ENCODE measurements at places on chromosomes 5 and 9.

DNA sequence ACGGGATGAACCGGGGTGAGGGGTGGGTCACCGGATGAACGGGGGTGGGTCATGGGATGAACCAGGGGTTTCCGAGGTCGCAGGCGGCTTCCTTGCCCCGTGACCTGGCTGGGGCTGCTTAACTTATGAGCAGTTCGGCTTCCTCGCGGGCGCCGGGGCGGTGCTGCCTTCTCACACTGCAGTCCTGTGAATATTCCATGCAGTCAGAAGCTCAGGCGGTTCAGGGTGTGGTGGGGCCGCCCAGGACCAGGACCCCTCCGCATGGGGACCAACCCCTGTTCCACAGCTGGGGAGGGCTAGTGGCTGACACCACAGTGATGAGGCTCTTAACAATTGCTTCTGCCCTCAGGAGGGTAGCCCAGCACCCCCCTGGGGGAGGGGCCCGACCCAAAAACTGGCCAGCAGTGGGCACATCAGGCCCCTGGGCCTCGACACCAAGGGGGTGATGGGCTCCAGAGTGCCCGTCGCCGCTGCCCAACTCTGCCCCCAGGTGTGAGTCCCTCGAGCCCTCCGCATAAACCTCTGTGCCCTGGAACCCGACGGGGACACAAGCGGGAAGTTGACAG, 30.9 kb upstream of the SLC9A3 start:
- DNase-seq: no peak

DNA sequence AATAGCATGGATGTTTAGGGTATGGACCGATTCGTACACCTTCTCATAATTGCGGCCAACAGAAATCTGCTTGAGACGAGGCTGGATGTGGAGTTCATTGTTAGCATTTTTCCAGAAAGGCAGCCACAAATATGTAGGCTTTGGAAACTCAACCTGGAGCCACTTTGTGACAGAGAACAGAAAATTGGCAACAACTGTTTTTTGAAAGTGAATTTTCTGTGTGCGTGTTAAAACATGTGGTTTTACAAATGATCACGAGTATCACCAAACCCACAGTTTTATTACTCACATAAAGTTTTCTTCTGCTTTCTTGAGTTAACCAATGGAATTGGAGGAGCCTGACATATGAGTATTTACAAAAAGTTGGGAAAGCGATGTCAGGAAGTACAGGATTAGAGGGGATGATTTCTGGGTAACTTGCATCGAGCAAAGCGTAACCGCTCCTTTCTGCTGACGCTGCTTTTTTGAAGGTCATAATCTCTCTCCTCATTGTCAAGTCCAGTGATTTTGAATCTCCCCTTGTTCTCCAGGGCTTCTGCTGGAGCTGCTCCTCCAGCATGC, 138.5 kb upstream of the TAF11L2 start:
- no peak for DNase-seq

DNA sequence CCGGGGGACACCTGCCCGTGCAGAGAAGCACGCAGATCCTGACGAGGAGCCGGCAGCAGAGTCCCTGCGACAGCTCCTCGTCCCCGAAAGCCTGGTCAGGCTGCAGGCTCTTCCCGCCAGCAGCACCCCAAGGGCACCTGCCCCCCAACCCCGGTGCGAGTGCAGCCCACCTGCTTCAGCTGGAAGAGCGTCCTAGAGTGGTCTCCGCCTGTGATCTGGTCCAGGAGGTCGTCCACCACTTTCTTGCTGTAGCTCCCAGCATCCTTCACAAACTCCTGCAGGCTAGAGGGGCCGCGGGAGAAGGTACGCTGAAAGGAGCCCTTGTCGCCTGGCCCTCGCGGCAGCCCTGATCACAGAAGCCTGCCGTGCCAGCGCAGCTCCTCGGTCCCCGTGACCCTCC, 16.7 kb downstream of the BRD9 start:
- DNase-seq: no peak

GRCh38 chr5:114250536-114250935, 111.3 kb upstream of the KCNN2 start:
- DNase-seq: no peak

- no peak for DNase-seq
Observed at GRCh38 chr9:34995670-34996060, 6.1 kb downstream of the DNAJB5 start.

- DNase-seq: no peak
Observed at GRCh38 chr5:118236108-118236849, 752.1 kb downstream of the DTWD2 start.

GRCh38 chr9:126682113-126682810, 68.5 kb downstream of the LMX1B start:
- DNase-seq: no peak

- DNase-seq: no peak
Observed at GRCh38 chr5:1121044-1121443, 9.2 kb upstream of the SLC12A7 start.

DNA sequence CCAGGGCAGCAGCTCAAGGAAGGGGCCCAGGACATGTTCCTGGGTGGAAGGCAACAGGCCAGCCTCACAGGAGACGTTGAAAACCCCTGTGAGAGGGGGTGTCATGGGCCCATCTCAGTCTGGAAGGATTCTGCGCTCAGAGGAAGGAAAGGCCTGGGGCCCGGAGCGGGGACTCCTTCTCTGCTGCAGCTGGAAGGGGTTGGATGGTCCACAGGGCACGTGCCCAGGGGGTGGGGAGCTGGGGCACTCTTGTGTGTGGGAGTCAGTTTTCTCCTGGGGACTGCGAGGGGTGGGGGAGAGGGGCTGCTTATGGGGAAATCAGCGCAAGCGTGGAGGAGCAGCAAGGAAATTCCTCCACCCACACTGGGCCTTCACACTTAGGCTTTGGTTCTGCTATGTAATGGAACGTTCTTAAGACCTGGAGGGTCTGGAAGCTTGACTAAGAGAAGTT, 2.9 kb upstream of the LPCAT1 start:
- no peak for DNase-seq

DNA sequence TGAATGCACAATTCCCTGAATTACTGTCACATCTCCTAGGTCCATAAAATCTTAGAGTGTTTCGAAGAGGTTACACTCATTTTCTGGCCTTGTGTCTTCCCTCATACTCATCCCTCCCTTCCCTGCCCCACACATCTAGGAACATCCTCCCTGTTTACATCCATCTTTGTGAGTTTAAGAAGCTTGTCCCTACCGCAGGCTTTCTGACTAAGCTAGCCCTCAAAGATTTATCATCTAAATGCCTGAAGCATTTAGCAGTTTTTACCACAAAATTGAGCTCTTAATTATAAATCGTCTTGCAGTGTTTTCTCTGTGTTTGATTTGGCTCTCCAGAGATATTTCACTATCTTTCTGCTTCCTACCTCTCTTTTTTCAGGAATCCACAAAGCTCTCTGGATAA, 374.8 kb downstream of the KIAA0825 start:
- no peak for DNase-seq

DNA sequence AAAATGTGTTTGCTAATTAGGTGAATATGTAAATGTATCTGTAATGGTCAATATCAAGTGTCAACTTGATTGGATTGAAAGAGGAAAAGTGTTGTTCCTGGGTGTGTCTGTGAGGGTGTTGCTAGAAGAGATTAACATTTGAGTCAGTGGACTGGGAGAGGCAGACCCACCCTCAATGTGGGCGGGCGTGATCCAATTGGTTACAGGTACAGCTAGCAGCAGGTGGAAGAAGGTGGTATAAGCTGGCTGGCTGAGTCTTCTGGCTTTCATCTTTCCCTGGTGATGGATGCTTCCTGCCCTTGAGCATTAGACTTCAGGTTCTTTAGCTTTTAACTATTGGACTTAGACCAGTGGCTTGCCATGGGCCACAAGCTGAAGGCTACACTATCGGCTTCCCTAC, 779.0 kb upstream of the CTNND2 start:
- no peak for DNase-seq

DNA sequence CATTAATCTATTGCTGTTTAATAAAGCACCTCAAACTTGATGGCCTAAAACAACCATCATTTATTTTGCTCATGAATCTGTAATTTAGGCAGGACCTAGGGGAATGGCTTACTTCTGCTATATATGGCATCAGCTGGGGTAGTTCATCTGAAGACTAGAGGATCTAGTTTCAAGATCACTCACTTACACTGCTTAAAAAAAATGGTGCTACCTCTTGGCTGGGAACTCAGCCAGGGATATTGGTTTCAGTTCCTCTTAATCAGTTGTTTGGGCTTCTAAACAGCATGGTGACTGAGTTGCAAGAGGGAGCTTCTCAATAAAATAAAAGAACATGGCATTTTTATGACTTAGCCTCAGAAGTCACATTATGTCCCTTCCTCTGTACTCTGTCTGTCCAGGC, 142.0 kb downstream of the FAM114A2 start:
- DNase-seq: no peak

DNA sequence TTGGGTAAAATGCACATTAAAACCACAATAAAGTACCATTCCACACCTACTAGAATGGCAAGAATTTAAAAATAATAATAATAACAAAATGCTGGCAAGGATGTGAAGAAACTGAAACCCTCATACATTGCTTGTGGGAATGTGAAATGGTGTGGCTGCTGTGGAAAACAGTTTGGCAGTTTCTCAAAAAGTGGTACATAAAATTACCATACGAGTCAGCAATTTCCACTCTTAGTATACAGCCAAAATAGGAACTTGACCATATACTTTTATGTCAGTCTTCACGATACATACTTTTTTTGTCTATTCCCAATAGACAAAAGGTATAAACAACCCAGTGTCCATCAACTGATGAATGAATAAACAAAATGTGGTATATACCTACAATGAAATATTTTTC, 15.6 kb downstream of the FKBP15 start:
- DNase-seq: no peak

- DNase-seq: no peak
Observed at GRCh38 chr5:118522626-118523025, 465.7 kb downstream of the DTWD2 start.

- no peak for DNase-seq
Observed at GRCh38 chr9:104748359-104749031, 1.0 kb downstream of the NIPSNAP3A start.

DNA sequence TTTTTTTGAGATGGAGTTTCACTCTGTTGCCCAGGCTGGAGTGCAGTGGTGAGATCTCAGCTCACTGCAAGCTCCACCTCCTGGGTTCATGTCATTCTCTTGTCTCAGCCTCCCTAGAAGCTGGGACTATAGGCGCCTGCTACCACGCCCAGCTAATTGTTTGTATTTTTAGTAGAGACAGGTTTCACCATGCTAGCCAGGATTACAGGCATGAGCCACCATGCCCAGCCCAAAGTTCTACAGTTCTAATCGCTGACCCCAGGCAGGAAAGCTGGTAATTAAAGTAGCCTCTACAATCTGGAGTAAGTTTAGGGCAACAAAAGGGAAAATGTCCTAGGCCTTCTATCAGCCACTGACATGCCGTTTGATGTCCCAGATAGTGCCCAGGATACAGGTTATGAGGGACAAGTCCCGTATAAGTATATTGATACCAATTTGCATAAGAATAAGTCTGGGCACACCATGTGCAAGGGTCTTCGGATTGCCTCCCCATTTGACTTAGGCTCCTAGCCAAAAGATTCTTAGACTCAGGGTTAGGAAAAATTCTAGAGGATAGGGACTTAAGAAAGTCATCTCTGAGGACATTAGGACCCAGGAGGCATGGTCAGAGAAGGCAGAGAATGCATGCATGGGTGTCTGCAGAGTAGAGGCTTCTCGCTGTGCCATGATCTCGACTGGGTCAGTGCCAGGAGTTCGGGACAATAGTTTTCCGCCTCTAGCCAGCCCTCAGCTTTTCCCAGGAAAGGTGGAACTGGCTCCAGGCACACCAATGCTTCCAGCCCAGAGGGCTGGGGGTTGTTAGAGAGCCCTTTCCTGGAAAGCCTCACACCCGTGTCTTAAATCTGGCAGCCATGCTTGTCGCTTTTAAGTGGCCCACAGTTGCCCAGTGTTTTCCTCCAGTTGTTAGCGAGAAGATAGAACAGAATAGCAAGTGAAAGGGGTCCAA, 1111.1 kb downstream of the TAF11L14 start:
- DNase-seq: no peak

GRCh38 chr5:123286891-123287290, 136.3 kb downstream of the CEP120 start:
- DNase-seq: no peak

- no peak for DNase-seq
Observed at GRCh38 chr9:137972355-137972987, 94.9 kb downstream of the CACNA1B start.

DNA sequence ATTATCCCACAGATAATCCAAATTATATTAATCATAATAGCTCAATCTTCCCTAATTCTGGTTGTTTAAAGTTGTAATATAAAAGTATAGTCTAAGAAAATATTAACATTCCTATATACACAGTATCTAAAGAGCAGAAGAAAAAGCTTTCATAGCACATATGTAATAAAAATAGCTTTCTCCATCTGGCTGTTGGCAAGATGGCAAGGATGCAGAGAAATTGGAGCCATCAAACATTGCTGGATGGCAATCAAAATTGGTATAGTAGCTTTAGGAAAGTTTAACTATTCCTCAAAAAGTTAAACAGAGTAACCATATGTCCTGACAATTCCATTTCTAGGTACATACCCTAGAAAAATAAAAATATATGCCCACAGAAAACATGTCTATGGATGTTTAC, 66.8 kb downstream of the TBCA start:
- no peak for DNase-seq

DNA sequence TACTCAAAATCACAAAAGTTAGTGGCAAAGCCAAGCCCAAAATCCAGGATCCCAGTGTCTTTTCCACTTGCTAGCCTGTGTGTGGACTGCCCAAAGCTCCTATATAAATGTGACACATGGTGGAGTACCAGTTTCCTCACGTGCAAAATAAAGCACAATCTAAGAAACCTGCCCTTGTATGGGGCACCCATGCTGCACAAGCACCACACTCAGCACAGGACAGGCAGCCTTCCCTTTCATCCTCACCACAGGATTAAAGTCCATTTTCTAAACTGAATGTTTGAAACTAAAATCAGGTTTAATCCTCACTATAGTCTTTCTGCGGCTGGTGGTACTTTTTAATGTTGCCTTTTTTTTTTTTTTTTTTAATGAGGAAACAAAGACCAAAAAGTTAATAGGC, 5.5 kb downstream of the CDK5RAP2 start:
- DNase-seq: no peak

DNA sequence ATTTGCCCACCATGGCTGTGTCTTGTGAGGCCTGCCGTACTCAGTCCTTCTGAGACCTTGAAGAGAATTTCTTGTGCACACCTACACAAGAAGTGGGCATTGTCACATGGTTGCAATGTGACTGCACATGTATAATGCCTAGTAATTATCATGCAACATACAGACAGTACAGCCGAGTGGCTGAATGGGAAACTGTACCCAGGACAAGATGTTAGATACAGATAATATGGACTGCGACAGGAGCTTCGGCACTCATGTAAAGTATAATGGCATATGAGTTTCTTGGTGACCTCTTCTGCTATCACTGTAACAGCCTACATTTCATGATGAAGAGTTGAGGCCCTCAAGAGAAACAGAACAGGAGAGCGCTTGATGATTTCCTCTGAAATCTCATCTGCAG, 4.8 kb upstream of the PRKACG start:
- no peak for DNase-seq

DNA sequence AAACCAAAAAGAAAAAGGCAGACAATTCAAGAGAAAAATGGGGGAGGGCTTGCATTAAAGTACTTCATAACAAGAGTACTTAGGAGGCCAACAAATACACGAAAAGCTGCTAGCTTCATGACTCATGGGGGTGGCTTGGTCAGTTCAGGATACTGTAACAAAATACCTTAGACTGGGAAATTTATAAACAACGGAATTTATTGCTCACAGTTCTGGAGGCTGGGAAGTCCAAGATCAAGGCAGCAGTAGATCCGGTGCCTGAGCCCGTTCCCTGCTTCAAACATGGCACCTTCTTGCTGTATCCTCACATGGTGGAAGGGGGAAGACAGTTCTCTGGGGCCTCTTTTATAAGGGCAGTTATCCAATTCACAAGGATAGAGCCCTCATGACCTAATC, 111.4 kb downstream of the C9orf50 start:
- DNase-seq: no peak

All from GOT3 (cell line).